Stomach (tissue), 19 donors: ENCODE measurements at places on chromosomes 5 and 9. TPM values are rescaled to one million over a fixed set of nuclear protein-coding genes. Genes with fewer than 3 reads are reported as not detected.

- DNase-seq, result peak; percentile 50
Measured at GRCh38 chr5:1477341-1477740, 32.1 kb upstream of the SLC6A3 start.

GRCh38 chr5:11407556-11408145 is 496.6 kb downstream of the CTNND2 start:
- no peak for DNase-seq

DNA sequence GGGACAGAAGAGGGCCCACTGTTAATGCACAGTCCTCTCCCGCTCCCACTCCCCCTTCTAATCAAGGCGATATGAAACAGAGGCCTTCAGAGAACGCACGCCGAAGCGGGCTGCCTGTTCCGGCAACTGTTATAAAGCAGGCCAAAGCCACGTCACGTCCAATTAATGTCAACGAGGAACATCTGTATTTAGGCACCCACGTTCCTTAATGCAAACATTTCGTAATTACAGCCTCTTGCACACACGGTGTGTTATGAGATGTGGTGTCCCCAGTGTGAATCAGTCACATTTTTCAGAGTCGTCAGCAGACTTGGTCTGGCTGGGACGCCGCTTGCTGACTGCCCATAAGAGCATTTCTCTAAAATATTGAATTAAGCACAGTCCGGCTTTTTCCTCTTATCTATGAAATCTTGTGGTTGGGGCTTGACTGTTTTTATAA is 339.0 kb downstream of the NSG2 start:
- peak; percentile 64 for DNase-seq

GRCh38 chr5:34803974-34804732 is 34.8 kb upstream of the TTC23L start:
- no peak for DNase-seq

DNA sequence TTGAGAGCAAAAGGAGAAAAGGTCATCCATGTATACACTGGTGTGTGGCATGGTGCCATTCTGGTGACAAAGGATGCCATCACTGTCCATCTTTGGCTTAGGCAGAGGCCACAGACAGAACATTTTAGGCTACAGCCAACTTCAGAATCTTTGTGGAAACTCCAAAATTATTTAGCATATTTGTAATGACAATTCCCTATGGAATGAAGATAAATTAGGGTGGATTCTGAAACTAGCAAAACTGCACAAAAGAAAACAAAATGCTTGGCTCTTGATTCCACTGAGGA is 92.5 kb downstream of the FBXW11 start:
- no peak for DNase-seq

GRCh38 chr9:114008667-114009410 is 69.3 kb downstream of the AMBP start:
- DNase-seq, result peak; percentile 7

- no peak for DNase-seq
Measured at GRCh38 chr5:20369518-20369885, 381.5 kb upstream of the CDH18 start.

Gene TRPM6
- not detected for total RNA-seq

Gene RMRP
- total RNA-seq, result 1,379 TPM

- DNase-seq, result no peak
Measured at GRCh38 chr9:68914751-68915150, 99.2 kb downstream of the PRKACG start.

GRCh38 chr5:78691084-78691960 is 42.8 kb upstream of the LHFPL2 start:
- DNase-seq, result no peak

Gene RBM22
- 27.9 TPM for total RNA-seq

Gene GFI1B
- not detected for total RNA-seq
